Glomerular endothelial cell (primary cell): ENCODE measurements at places on chromosomes 4 and X.

DNA sequence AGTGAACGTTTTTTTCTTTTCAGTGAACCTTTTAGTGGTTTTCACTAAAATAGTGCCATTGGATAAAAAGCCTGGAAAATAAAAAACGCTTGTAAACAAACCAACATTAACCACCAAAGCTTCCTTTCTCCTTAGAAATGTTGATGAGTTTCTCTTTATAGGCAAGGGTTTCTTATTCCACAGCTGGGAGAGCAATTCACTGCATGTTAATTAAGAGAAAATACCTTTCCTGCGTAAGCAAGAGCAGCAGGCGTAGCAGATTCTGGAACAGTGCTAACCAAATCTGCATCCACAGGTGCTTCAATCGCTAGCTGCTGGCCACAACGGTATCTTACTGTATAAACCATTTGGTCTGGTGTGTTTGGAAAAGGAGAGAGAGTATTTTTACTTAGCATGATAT, 13.3 kb upstream of the AASDH start:
- no peak for DNase-seq

- peak; percentile 68 for DNase-seq
These were observed 106.2 kb upstream of the MAML3 start for GRCh38 chr4:140260227-140260626.

GRCh38 chr4:111596491-111596890, 548.8 kb upstream of the FAM241A start:
- DNase-seq, result no peak

GRCh38 chr4:141759796-141760425, 123.5 kb downstream of the IL15 start:
- DNase-seq, result no peak

DNA sequence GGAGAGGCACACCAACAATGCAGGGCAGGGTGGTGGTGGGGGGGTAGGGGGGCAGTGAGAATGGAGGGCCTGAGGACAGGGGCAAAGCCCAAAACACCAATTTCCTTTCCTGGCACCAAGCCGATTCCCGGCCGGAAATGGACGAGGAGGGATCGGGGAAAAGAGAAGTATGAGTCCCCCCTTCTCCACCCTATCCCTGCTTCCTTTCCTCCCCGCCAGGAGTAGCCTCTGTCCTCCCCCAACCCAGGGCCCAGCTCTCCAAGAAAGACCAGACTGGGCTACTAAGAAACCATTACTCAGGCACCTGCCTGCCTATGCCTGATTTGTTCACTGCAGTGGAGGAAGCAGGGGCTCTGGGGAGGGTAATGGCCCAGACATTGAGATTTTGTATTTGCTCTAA, 402 bp downstream of the CCDC120 start:
- no peak for DNase-seq

GRCh38 chr4:150366487-150366999, 215.4 kb upstream of the MAB21L2 start:
- no peak for DNase-seq

DNA sequence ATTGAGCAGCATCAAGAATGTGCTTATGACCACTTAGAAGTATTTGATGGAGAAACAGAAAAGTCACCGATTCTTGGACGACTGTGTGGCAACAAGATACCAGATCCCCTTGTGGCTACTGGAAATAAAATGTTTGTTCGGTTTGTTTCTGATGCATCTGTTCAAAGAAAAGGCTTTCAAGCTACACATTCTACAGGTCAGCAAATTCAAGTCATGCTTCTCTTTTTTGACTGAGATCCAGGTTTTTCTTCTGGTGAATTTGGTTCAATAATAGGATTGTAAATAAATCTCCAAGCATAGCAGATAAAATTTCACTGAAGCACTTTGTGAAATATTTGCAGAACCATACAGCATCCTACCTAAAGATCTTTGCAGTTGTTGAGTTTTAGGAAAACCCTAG, 218.1 kb downstream of the TLL1 start:
- DNase-seq, result no peak

DNA sequence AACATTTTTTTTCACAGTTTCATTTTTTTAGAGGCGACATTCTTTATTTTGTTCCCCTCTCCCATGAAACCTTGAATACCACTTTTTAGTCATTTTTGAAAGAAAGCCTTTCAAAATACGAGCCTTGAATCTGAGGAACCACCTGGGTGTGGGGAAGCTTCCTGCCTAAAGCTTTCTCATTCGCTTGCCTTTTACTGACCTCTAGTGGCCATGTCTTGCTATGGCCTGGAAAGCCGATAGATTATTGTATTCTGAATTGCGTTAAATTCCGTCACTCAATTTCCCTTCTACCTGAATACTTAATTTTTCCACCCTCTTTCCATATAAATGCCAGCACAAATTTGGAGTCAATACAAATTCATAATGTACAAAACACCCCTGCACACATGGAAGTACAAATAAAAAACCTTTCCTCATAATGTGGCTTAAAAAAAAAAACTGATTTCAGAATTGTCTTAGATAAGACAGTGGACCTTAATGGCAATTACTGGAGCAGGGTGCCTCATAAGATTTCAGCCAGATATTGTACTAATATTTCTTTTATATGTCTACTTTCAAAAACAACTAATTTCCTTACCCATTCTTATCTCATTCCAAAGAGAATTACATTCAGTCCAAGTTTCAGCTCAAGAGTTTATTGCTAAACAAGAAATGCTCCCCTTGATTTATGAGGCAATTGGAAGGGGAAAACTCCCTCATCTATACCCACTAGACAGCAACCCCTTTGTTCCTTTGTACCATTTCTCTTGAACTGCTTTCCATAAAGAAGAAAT, 217.9 kb downstream of the CENPC start:
- peak; percentile 14 for DNase-seq
